Ecto neural progenitor cell (in vitro differentiated cells): ENCODE measurements at places on chromosomes 7 and 10.
A peak's percentile ranks its signal among the peaks of the same experiment; 100 is the strongest.

DNA sequence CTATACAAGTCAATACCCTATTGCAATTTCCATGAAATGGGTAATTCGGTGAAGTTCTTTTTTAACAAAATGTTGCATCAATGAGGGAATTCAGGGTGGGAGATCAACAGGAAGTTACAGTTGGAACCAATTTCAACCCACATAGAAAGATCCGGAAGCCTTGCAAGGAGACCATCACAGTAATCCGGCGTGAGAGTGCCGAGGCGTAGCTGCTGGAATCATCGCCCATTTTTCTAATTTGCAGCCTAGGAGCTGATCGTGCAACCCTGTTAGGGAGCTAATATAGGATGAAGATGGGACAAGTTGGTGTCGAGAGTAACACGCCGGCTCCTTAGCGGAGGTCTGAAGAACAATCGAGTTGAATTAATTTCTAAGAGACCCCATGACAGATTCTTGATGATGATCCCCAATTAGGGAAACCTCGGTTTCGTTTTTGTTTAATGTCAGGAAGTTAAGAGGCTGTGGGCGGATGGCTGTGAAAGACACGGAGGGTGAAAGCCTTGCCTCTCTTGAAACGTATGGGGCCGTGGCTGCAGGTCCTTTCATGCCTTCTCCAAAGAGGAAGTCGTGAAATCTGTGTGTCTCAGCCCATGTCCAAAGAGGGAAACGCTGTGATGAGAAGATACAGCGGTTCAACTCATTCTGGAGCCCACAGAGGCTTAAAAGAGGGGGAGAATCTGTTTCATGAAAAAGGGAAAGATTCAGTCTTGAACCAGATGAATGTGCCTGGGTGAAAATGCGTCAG is 51.2 kb upstream of the CARD11 start:
- no peak for DNase-seq

GRCh38 chr7:66696774-66697191 is 43.8 kb upstream of the RABGEF1 start:
- no peak for DNase-seq

DNA sequence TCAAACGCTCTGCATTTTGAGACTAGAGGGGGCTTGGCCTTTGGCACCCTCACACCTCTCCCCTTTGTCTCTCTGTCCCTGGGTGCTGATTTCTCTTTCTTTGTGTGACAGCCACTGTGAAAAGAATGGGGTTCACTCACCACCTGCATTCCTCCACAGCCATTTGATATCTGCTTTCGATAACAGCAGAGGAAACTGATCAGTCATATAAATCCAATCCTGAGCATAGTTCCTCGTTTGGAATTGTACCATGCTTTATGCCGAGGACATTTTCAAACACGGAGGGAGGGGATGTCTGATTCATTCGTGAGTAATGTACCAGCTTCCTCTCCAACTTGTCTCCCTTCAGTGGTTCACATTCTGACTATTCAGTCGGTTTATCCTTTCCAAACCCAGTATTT is 15.8 kb downstream of the MET start:
- DNase-seq = no peak

GRCh38 chr10:46251857-46252847 is 34.6 kb upstream of the ANTXRL start:
- peak; percentile 33 for DNase-seq

GRCh38 chr10:3100856-3101640 is 33.7 kb downstream of the PFKP start:
- DNase-seq = no peak

- peak; percentile 35 for DNase-seq
These were observed 74.0 kb upstream of the NANOS1 start for GRCh38 chr10:118955531-118955930.

DNA sequence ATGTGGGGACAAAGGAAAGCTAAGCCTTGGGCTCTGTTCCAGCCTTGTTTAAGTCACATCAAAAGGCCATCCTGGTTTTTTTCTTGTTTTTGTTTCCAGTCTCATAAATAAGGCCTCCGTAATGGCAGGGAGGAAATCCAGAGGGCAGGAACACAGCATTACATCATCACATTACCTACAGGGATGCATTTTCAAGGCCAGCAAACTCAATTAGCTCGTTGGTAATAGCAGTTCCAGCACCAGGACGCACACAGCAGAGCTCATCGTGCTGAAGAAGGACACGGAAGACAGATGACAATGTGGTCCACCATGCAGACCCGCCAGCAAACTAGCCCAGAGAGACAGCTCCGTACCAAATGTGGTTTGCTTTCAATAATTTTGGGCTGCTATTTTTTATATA is 1209.2 kb downstream of the TYW1 start:
- no peak for DNase-seq

DNA sequence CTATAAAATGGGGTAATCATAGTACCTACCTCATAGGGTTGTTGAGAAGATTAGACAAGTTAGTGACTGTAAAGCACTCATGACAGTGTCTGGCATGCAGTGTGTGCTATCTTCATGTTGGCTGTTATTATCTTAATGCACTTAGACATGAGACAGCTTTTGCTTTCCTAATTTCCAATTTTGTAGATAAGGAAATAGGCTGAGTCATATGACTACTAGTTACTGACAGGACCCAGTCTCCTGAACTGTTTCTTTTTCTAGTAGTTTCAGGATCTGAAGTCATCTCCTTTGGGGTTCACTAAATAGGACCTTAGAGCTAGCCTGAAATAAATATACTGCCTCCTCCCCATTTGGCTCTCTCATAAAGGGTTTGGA is 74.2 kb downstream of the SNX10 start:
- DNase-seq = no peak

DNA sequence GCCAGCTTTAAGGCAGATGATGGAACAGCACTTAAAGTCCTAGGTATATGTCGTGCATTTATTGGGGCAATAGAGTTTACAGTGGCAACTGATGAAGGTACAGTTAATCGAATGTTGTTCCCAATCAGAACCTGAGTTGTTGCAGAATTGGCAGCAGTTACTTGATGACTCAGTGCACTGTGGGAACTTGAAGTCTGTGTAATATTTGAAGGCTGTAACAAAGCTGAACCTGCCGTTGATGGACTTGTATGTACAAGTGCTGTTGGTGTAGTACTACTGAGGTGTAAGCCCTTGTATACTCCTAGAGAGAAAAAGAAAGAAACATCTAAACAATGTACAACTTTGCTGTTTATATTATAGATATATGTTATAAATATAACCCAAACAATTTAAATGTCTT is 75.3 kb downstream of the EPC1 start:
- no peak for DNase-seq

- no peak for DNase-seq
These were observed 593.6 kb downstream of the DNAJB6 start for GRCh38 chr7:157930441-157930840.

DNA sequence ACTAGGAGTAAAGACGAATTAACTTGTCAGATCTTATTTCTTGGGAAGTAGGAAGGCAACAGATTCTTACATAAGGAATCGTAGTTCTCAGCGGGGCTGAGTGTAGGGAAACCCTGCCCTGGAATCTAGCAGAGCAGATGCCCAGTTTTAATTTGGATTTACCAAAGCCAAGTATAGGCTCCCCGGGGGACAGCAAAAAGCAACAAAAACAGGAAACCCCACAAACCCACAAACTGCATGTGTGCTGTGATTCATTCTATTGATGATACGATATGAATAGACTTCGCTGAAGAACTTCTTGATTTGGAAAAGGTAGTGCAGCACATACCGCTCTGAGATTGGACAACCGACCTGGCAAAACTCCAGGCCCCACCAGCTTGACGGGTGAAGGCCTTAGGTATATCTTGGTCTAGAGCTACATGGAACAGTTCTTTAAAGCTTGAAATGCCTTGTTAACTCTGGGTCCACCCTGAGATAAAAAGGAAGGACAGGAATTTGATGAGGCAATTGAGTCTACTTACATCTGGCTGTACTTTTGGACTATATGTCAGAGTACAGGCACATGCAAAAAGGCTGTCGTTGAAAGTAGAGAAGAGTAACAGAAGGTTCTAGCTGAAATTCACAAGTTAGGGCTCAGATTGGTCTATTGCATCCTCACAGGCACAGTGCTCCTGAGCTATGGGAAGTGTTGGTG is 49.1 kb downstream of the STRA8 start:
- no peak for DNase-seq

DNA sequence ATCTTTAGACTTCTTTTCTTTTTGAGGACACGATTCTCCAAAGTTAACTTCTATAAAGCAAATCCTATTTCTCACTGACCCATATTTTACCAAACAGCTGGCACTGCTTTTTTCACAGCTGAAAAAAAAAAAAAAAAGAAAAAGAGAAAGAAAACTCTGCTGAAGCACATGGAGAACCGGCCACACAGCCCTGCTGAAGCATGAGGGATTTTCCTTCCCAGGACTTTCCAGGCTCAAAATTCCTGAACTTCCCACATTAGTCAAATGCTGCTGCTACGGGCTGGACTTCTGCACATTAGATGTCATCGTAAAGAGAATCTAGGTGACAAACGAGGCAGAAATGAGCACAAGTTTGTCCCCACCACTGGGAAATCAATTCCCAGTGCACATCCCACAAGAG is 25.2 kb downstream of the HIPK2 start:
- no peak for DNase-seq

GRCh38 chr10:78744491-78745090 is 324.2 kb upstream of the ZMIZ1 start:
- no peak for DNase-seq

DNA sequence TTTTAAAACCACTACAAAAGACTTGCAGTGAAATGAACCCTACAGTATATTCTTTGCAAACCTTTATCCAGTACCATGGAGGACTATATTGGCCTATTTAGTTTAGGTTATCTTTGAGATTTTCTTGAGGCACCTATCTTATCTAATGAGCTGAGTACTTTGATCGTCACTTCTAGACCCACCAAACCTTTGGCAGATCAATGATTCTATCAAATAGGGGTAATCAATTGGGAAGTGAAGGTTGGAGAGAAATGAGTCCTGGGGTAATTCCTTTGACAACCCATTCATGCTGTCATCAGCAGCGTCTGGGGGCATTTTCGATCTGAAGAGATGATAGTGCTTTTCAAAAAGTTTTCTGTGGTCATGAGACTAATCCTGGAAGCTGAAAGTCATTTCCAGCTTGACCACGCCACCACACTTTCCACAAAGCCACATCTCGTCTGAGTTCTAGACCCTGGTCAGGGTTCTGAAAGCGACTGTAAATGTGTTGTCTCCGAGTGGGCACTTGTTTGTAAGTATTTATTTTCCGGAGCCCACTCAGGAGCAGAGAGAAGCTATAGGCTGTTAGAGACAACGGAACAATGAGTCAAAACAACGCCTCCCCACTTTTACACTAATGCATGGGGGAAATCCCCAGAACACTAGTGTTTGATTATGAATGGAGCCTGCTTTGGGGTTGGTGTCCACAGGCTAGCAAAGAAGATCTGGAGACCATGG is 4.8 kb downstream of the EGR2 start:
- DNase-seq = no peak

GRCh38 chr7:68821846-68822245 is 776.4 kb upstream of the AUTS2 start:
- no peak for DNase-seq

DNA sequence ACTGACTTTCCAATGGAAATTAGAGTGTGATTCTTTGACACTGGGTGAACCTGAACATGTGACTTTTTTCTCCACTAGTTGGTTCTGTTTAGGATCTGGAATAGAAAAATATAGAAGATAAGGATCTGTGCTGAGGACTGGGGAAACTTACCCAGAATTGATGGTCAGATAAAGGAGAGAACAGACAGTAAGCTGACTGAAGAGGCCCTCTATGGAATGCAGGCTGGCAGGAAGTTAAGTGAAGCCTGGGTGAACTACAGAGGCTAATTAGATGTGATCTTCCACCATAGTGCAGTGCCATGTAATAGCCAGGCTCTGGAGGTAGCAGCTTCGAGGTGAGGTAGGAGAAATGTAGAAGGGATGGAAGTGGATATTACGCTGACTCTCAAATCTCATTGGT is 455.3 kb downstream of the PLXDC2 start:
- DNase-seq = no peak

- DNase-seq = peak; percentile 66
These were observed 16.1 kb downstream of the PAPOLB start for GRCh38 chr7:4845740-4846142.

GRCh38 chr7:146781352-146782116 is 664.9 kb downstream of the CNTNAP2 start:
- DNase-seq = no peak
